Ovary (tissue), 10 donors: ENCODE measurements at places on chromosomes 7 and 10. TPM values are rescaled to one million over a fixed set of nuclear protein-coding genes. Genes with fewer than 3 reads are reported as not detected.

- DNase-seq = no peak
- no peak overlapping the region for H3K4me3 ChIP-seq
- H3K36me3 ChIP-seq = no peaks in the 10 kb centered on the region
- no peak overlapping the region for H3K27ac ChIP-seq
Observed at GRCh38 chr10:100576282-100576635, 40.5 kb downstream of the HIF1AN start.

GRCh38 chr10:67666416-67667034 lies 29.5 kb downstream of the CTNNA3 start:
- no peak overlapping the region for H3K4me3 ChIP-seq
- no peaks in the 10 kb centered on the region for H3K4me1 ChIP-seq
- no peaks in the 10 kb centered on the region for H3K36me3 ChIP-seq
- no peaks in the 10 kb centered on the region for H3K27me3 ChIP-seq
- H3K27ac ChIP-seq = no peak overlapping the region

The SLC39A12 gene
- polyA plus RNA-seq = not detected

DNA sequence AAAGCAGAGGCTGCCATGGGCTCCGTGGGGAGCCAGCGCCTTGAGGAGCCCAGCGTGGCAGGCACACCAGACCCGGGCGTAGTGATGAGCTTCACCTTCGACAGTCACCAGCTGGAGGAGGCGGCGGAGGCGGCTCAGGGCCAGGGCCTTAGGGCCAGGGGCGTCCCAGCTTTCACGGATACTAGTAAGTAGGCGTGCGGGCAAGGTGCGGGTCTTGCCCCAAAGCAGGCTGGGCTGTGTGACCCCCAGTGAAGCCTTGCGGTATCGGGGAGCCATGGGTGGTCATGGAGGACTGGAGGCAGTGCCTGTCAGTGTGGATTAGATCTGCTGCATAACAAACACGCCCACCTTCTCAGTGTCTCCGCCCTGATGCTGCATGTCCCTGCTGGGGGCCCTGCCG lies 5.1 kb downstream of the SLC29A4 start:
- H3K4me1 ChIP-seq = no peaks in the 10 kb centered on the region
- DNase-seq = no peak
- H3K27me3 ChIP-seq = no peaks in the 10 kb centered on the region
- no peak overlapping the region for H3K4me3 ChIP-seq
- no peak overlapping the region for H3K27ac ChIP-seq

The PRSS37 gene
- not detected for polyA plus RNA-seq

The MMP21 gene
- polyA plus RNA-seq = 0.56 TPM

DNA sequence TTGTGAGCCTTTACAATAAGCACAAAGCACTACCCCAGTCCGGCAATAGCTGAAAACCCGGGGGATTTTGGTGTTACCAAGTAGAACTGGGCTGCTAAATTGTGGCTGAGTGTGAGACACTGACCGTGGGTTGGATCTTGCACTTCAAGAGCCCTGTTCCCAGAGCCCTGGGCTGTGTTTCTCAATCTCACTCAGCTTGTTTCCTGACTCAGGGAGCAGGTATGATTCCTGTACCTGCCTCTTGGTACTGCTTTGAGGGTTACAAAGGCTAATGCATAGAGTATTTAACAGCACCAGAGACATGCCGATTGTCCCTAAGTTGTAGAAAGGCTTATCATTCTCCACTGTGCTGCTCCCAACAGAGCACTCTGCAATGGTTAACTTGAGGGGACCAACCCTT lies 134.6 kb downstream of the TEX36 start:
- no peak overlapping the region for H3K27ac ChIP-seq
- no peak overlapping the region for H3K4me3 ChIP-seq
- H3K36me3 ChIP-seq = no peaks in the 10 kb centered on the region
- no peaks in the 10 kb centered on the region for H3K4me1 ChIP-seq
- no peaks in the 10 kb centered on the region for H3K27me3 ChIP-seq

The ENTPD1 gene
- 51.5 TPM for polyA plus RNA-seq

The RBM20 gene
- polyA plus RNA-seq = 2.4 TPM

GRCh38 chr7:138665669-138666140 lies 35.5 kb downstream of the SVOPL start:
- H3K36me3 ChIP-seq = no peaks in the 10 kb centered on the region
- H3K4me3 ChIP-seq = no peak overlapping the region
- H3K4me1 ChIP-seq = peaks cover 7% of the 10 kb centered on the region
- H3K27ac ChIP-seq = no peak overlapping the region
- no peak for DNase-seq
- no peaks in the 10 kb centered on the region for H3K27me3 ChIP-seq

DNA sequence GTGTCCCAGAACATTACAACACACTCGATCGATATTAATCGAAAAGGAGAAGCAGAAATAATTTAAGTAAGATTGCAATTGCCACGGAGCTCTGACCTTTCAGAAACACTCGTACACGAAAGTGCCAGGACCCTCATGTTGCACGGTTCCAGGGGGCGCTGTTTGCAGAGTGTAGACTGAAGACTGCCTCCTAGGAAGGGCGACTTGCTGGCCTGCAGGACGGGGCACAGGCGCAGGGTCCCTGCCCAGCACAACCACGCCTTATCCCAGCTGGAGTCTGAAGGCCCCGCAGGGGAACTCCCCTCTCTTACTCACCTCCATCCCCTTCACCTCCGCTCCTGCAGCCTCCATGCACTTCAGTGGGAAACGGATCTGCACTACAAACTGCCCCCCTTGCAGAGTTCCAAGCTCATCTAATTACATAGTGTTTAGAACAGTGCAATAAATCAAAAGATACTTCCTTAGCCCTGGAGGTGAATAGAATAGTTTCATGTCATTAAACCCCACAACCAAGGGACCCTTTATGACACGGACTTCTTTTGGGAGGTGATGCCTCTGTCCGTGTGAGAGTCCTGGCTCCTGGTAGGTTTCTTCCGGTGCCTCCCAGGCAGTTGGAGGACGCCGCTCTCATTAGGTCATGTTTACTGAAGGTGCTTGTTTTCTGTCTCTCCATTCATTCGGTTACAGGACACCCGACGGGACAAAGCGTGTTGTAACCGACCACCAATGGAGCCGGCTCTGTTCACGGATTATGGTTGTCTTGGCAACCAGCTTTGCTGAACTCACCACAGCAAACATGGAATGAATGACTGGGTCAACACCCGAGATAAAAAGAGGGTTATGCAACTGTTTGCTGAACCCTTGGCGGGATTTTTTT lies 262.2 kb downstream of the BAMBI start:
- no peak overlapping the region for H3K27ac ChIP-seq
- no peaks in the 10 kb centered on the region for H3K27me3 ChIP-seq
- peak; percentile 34 for DNase-seq
- peaks cover 2% of the 10 kb centered on the region for H3K4me1 ChIP-seq

The C10orf105 gene
- polyA plus RNA-seq = 0.20 TPM

The CYP3A5 gene
- 0.45 TPM for polyA plus RNA-seq

DNA sequence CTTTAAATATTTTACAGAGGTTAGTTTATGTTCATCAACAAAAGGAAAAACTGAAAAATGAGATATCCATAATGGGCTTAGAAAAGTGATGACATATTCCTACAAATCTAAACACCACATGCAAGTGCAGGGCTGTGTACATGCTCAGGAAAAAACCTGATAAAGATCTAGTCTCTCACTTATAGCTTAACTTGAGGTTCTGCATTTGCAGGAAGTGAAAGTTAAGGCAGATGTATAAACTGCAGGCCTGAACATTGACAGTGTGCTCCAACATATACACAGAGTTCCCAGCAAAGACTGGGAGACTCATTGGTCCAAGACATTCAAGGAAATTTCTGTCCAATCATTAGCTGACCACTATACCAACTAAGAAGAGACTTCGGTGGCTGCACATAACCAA lies 63.8 kb upstream of the RET start:
- no peaks in the 10 kb centered on the region for H3K36me3 ChIP-seq
- no peak overlapping the region for H3K4me3 ChIP-seq
- DNase-seq = no peak
- H3K27ac ChIP-seq = no peak overlapping the region

The CNPY1 gene
- polyA plus RNA-seq = not detected

The CFAP43 gene
- 1.1 TPM for polyA plus RNA-seq

- no peak overlapping the region for H3K27ac ChIP-seq
- no peaks in the 10 kb centered on the region for H3K36me3 ChIP-seq
- no peak for DNase-seq
- no peak overlapping the region for H3K4me3 ChIP-seq
- no peaks in the 10 kb centered on the region for H3K27me3 ChIP-seq
Observed at GRCh38 chr10:53387562-53387961, 615.0 kb upstream of the MBL2 start.

DNA sequence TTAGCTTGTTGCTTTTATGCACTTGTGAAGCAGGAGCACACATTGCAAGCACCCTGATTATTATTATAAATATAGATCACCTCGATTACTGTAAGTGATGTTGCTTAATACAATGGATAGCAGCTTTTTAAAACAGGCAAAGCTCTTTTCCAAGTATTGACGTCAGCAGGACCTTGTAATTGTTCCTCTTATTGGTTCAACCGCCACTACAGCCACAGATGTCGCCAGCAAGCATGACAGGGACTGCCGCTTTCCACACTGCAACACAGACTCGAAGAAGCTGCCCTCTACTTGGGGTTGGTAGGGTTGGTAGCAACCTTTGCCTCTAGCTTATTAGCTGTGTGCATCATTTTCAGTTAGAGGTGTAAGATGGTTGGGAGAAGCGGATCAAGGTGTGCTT lies 167.6 kb downstream of the ZNF365 start:
- no peaks in the 10 kb centered on the region for H3K4me1 ChIP-seq
- no peak for DNase-seq
- H3K36me3 ChIP-seq = no peaks in the 10 kb centered on the region
- no peak overlapping the region for H3K4me3 ChIP-seq
- H3K27me3 ChIP-seq = no peaks in the 10 kb centered on the region

The CTTNBP2 gene
- polyA plus RNA-seq = 2.6 TPM

DNA sequence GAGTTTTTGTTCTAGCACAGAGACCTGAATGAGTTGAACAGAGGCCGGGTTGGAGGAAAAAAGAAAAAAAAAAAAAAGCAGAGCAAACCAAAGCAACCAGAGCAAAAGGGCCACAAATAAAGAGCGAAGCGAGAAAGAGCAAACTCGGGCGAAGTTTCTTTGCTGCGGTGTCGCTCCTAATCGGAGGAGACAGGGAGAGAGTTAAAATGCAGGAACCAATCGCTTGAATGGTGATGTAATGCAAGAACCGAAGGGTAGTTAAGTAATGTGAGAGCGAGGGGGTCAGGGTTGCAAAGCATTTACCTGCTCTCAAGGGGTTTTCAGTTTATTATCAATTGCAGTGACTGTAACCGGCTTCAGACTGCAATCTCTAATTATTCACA lies 271.7 kb downstream of the TRIL start:
- H3K27me3 ChIP-seq = no peaks in the 10 kb centered on the region
- peak overlapping the region; percentile 35 for H3K27ac ChIP-seq
- H3K36me3 ChIP-seq = no peaks in the 10 kb centered on the region
- peak overlapping the region; percentile 31 for H3K4me3 ChIP-seq
- no peaks in the 10 kb centered on the region for H3K4me1 ChIP-seq
- DNase-seq = peak; percentile 14

The AUTS2 gene
- polyA plus RNA-seq = 22.0 TPM

GRCh38 chr7:21336743-21337142 lies 91.1 kb upstream of the SP4 start:
- H3K27ac ChIP-seq = no peak overlapping the region
- H3K36me3 ChIP-seq = no peaks in the 10 kb centered on the region
- H3K4me1 ChIP-seq = no peaks in the 10 kb centered on the region
- no peak for DNase-seq

GRCh38 chr7:74092964-74093471 lies 9.4 kb downstream of the LIMK1 start:
- peak; percentile 32 for DNase-seq
- no peaks in the 10 kb centered on the region for H3K27me3 ChIP-seq
- H3K4me3 ChIP-seq = no peak overlapping the region

- DNase-seq = peak; percentile 86
- no peaks in the 10 kb centered on the region for H3K36me3 ChIP-seq
- peak overlapping the region; percentile 99 for H3K4me3 ChIP-seq
- H3K27me3 ChIP-seq = no peaks in the 10 kb centered on the region
Observed at GRCh38 chr7:100865938-100866728, 1.1 kb upstream of the TRIP6 start.

DNA sequence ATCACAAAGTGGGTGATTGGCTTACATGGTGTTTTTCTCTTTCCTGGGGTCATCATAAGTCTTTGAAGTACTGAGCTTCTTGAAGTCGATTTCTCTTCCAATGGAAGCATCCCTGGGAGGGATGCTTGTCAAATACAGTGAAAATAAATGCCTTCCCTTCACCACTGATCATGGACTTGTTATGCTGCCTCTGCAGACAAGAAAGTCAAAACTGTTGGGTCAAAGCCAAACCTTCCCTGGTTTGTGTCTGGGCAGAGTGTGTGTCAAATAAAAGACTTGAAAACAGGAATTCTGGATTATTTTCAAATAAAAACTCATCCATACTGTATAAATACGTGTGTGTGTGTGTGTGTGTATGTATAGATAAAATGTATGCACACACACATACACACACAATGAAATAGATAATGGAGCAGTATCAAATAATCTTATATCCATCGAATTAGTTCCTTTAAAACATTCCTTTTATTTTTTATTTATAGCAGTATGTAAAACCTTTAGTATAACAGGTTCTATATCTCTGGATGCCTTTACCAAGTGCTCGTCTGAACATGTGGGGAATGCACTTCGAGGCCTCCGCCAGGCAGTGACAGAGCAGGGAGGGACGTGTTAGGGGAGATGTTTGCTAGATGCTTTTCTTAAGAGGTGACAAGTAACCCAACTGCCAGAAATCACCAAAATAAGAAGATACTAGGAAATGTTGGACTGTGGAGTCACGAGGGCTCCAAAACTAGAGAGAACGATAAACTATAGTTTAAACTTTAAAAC lies 27.2 kb upstream of the WNT16 start:
- no peaks in the 10 kb centered on the region for H3K36me3 ChIP-seq
- peaks cover 5% of the 10 kb centered on the region for H3K27me3 ChIP-seq
- H3K4me3 ChIP-seq = no peak overlapping the region
- no peak for DNase-seq
- no peaks in the 10 kb centered on the region for H3K4me1 ChIP-seq
- no peak overlapping the region for H3K27ac ChIP-seq

DNA sequence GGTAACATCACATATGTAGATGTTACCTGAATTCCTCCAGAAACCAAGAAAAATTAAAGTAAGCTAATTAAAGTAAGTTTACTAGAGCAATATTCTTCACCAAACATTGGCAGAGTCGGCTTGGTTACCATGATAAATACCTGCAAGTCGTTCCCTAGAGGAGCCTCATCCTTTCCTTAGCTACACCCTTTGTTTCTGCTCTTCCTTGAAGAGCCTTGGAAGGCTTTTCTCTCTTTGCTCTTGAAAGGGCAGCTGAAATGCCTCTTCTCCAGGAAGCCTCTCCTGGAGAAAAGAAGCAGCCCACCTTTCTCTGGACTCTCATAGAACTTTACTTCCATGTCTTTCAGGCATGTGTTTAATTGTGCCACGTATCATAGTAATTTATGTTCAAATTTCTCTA lies 34.9 kb upstream of the CALD1 start:
- DNase-seq = no peak
- no peaks in the 10 kb centered on the region for H3K36me3 ChIP-seq
- H3K4me3 ChIP-seq = no peak overlapping the region
- H3K27me3 ChIP-seq = no peaks in the 10 kb centered on the region

The STOX1 gene
- 1.9 TPM for polyA plus RNA-seq

GRCh38 chr7:512541-513311 lies 6.9 kb downstream of the PDGFA start:
- no peaks in the 10 kb centered on the region for H3K27me3 ChIP-seq
- no peak for DNase-seq

The WDFY4 gene
- 1.8 TPM for polyA plus RNA-seq

GRCh38 chr10:77357185-77357584 lies 280.4 kb downstream of the KCNMA1 start:
- H3K4me1 ChIP-seq = no peaks in the 10 kb centered on the region
- H3K4me3 ChIP-seq = no peak overlapping the region
- no peak for DNase-seq
- H3K27ac ChIP-seq = no peak overlapping the region

GRCh38 chr10:4354382-4354812 lies 471.6 kb upstream of the AKR1E2 start:
- no peak overlapping the region for H3K4me3 ChIP-seq
- no peaks in the 10 kb centered on the region for H3K27me3 ChIP-seq
- no peak overlapping the region for H3K27ac ChIP-seq
- no peaks in the 10 kb centered on the region for H3K36me3 ChIP-seq
